Glutamatergic neuron (in vitro differentiated cells): ENCODE measurements at places on chromosomes 11 and 22. TPM values are rescaled to one million over a fixed set of nuclear protein-coding genes. Genes with fewer than 3 reads are reported as not detected.

CRYBA4 gene
- not detected for total RNA-seq

STIM1 gene
- 9.6 TPM for total RNA-seq

RCOR2 gene
- total RNA-seq = 286 TPM

CCDC116 gene
- 0.71 TPM for total RNA-seq

TMEM126A gene
- total RNA-seq = 19.9 TPM

IPO7 gene
- 72.9 TPM for total RNA-seq

CLMP gene
- total RNA-seq = 24.2 TPM

MCHR1 gene
- 1.7 TPM for total RNA-seq

TRMT112 gene
- total RNA-seq = 93.1 TPM

ALDH3B2 gene
- not detected for total RNA-seq

MYBPC3 gene
- total RNA-seq = not detected

DNA sequence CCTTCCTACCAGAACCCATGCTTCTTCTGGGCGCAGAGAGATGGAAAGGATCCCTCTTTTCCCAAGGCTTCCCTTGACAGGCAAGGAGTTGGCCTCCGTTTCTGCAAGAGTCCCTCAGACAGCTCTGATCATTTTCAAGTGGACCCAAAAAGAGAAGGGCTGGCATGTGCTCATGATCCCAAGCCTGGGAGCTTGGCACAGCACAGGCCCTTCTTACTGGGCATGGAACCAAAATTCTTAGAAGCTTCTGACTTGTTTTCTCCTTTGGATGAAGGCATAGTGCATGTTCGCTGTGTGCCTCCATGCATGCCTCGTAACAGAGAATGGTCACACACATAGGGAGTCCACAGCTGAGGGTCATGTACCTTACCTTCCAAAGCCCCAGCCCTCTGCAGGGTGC, 449.6 kb downstream of the MIAT start:
- DNase-seq = no peak

DNA sequence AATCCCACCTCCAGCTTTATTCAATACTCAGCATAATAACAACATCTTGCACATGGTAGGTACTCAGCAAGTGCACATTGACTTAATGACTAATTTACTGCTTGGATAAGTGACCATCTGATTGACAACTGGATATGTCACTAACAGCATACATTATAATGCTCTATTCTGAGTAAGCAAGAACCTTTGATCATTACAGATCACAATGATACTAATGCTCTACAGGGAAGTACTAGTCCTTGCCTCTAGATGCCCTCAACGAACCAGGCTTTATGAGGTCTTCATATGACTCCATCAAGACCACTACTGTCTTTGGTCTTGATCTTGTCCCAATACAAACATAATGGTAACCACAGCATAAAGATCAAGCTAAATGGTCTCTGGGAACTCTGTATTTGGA, 167.6 kb upstream of the MTMR2 start:
- no peak for DNase-seq

DNA sequence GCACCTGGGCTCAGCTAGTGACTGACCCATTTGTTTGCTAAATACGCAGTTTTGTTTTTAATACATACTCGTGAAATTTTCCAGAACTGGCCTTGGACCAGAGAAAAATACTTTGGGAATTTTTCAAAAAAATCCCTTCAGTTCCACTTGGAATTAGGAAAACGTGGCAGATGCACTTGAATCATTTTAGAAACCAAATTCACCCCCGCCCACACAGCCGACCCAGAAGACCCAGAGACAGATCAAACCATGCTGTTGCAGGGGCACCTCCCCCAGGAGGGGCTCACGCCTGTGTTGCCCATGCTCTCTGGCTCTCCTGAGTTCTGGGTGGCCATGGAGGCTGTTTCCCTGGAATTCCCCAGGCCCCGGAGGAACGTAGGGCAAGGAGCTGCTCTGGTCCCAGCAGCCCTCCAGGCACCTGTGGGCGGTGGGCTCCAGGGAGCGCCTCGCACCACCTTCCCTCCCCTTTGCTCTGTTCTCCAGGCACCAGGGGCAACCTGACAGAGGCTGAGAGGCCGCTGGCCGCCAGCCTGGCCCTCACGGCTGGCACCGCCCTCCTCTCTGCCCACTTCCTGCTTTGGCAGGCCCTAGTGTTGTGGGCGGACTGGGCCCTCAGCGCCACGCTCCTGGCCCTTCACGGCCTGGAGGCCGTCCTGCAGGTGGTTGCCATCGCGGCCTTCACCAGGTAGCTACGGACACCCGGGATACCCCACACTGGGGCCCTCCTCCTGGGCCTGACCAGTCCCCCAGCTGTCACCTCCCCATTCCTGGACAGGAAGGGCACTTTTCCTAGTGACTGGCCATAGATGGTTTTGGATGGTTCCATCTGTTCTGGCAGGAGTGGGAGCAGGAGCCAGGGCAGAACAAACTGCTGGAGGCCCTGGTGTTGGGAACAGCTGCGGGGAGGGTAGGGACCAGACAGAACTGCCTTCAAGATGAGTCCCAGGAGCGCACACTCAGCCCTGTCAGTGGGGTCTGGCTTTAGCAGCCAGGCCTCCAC, 3.3 kb upstream of the EPS8L2 start:
- no peak for DNase-seq

DNA sequence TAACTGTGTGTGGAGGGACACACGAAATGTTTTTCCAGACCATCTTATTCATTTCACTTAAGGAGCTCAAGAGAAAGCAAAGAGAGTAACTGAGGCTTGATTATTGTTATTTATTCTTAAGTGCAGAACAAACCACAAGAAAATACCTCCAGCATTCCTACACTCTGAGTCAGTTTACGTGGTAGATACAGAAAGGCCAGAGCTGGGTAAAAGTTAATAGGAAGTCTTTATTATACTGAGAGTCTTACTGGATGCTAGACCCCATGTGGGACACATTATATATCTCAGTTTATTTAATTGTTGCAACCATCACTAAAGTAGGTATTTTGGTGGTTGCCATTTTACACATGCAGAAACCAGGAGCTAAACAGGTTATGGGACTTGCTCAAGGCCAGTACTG, 261.4 kb upstream of the POU2AF2 start:
- no peak for DNase-seq

DNA sequence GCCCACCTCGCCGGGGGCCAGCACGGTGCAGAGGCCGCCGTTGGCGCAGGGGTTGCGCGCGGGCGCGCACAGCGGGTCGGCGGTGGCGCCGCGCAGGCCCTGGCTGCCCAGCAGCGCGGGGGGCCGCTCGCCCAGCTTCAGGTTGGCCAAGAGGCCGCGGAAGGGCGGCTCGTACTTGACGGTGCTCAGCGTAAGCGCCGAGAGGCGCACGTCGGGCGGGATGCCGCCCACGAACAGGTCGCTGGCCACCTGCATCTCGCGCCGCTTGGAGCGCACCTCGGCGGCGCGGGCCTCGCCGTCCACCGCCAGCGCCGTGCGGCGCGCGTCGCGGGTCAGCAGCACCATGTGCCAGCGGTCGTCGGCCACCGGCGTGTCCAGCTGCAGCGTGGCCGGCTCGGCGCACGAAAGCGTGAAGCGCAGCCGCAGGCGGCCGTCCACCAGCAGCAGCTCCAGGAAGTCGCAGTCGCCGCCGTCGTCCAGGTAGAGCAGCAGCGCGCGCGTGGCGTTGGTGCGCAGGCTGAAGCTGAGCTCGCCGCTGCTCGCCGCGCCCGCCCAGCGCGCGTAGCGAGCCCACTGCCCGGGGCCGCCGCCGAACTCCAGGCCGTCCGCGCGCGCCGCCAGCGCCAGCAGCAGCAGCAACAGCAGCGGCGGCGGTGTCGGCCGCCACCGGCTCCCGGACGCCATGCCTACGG, 9.8 kb downstream of the NRXN2 start:
- DNase-seq = peak; percentile 63

DNA sequence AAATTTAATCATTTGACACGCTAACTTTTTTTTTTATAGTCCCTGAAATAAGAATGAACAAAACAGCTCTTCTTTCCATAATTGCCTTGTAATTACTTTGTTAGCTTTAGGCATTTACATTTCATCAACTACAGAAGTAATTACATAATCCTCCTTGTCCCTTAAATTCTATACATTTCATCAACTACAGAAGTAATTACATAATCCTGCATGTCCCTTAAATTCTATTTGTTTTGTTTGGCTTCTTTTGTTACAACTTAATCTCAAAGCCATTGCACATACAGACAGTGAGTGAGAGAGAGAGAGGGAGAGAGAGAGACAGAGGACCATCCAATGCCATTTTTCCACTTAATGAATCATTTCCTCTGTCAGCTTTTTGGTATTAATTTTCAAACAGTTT, 873.2 kb downstream of the METTL15 start:
- DNase-seq = no peak

GRCh38 chr11:116353589-116353988, 419.2 kb downstream of the BUD13 start:
- no peak for DNase-seq

GRCh38 chr11:34525888-34526657, 12.5 kb upstream of the ELF5 start:
- DNase-seq = no peak

GRCh38 chr22:23088199-23088604, 17.9 kb downstream of the GNAZ start:
- no peak for DNase-seq

- DNase-seq = no peak
Measured at GRCh38 chr11:131912134-131912533, 541.7 kb downstream of the NTM start.

DNA sequence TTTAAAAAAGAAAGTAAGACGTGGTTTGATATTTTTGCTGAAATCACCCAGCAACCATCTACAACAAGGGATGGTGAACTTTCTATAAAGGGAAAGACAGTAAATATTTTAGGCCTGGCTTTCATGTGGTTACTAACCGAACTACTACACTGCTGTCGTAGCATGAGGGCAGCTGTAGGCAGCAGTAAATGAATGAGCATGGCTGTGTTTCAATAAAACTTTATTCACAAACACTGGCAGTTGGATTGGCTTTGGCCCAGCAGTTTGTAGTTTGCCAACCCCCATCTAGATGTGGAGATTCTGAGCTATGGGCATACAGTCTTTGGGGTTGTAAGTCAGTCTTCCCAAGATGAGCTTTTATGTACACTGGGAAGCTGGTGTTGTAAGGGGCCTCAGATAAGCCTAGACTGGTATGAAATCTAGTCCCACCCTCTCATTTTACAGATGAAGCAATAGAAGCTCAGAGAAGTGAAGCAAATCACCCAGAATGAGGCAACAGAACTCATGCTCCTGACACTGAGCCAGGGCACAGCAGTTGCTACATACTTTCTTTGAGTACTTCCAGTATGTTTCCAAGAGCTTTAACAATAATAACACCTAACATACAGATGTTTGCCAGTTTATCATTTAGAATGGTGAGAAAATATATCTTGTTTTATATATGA, 204.4 kb downstream of the ADAMTS15 start:
- DNase-seq = no peak

- DNase-seq = no peak
Measured at GRCh38 chr11:73185680-73186293, 32.3 kb upstream of the P2RY2 start.

GRCh38 chr11:64089027-64089360, 53.3 kb downstream of the FLRT1 start:
- no peak for DNase-seq
